ENCODE measurements at places on chromosomes 7 and 10.

- no peak for DNase-seq
Measured at GRCh38 chr7:121163699-121164098, 165.1 kb upstream of the WNT16 start.

DNA sequence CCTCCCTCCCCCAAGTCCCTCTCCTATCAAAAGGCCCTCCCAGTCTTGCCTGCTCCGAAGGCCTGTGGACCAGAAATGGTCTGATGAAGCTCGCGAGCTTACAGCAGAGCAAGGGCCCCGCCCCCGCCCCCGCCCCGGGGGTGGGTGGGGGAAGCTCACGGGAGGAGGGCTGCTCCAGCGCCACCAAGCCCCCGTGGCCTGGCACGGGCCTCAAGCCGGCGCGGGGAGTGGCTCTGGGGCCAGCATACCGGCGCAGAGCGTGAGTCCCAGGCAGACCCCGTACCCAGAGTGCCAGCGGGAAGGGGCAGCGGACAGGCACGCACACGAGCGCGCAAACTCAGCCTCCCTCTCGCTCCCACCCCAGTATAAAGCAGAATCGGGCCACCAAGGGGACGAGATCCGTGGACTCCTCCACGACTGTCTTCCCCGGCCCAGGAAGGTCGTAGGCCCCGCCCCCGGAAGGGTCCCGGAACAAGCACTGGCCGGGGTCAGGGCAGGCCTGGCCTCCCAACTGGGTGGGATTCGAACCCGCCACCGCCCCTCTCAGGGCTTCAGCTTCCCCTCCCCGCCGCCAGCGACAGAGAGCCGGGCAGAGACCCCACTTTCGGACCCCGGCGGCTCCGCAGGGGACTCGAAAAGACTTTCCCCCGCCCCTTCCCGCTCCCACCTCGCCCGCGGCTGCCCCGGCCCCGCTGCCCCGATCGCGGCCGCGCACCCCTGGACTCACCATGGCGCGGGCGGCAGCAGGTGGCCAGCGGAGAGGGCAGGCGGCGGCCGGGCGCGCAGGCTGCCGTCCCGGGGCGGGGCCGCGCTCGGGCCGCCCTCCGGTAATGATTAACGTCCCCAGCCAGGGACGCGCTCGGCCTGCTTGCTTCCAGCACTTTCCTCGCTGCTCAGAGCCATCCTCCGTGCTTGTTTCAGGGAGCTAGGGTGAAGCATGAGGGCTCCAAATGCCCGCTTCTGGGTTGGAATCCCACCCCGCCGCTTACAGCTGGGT lies at the start of gene PCBD1:
TSS of gene PCBD1 (minus strand) at position 762 of the 997 bp plus-strand sequence. CDS start at position 730, 32 bp downstream.
- peak; percentile 81 for DNase-seq

- no peak for DNase-seq
Measured at GRCh38 chr7:79078273-79078672, 375.2 kb downstream of the MAGI2 start.

DNA sequence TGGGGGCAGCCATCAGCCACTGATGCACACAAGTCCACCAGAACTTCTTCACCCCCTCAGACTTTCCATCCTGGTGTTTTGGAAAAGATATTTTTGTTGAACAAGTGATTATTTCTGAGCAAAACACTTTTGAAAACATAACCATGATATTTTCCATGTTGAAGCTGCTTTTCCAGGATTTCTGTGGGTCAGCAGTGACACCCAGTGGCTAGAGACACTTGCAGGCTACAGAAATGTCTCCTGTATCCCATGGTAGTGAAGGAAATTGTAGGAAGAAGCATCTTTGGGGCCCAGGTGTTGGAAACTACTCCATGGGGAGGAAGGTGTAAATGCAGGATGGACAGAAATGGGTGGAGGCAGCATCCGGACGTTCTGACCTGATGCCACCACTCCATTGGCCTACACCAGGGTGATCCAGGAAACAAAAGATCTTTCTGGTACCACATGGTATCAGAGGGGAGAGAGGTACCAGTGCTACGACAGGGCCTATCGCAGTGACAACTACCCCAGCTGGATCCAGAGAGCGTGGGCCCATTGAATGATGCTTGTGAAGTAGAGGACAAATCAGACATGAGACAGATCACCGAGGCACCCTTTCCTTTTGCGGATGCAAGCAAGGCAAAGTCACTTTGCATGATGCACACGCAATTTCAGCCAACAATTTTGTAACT lies 111.7 kb upstream of the COBL start:
- no peak for DNase-seq

DNA sequence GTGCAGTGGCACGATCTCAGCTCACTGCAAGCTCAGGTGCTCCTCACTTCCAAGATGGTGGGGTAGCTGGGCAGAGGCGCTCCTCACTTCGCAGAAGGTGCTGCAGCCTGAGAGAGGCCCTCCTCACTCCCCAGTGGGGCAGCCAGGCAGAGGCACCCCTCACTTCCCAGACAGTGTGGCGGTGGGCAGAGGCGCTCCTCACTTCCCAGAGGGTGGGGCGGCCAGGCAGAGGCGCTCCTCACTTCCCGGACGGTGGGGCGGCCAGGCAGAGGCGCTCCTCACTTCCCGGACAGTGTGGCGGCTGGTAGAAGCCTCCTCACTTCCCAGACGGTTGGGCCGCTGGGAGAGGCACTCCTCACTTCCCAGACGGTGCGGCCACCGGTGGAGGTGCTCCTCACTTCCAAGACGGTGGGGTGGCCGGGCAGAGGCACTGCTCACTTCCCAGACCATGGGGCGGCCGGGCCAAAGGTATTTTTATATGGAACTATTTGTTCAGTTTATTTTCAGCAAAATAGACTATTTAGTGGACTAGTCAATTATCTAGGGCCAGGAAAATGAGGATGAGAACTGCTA lies 57.7 kb upstream of the PPP1R9A start:
- no peak for DNase-seq

DNA sequence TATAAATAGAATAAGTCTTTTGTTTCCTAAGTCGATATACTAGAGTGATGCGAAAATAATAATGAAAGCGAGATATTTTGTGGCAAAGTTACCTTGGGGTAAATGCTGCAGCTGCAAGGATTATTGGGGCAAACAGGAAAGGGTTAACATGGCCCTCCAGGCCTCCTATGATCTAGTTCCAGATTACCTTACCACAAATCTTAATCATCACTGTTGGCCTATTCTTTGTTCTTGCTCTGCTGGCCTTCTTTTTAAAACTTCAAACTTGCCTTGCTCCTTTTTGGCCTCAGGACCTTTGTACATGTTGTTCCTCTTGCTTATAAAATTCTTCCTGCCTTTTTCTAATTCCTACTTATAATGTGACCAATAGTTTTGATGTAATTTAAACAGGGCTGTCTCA lies 81.5 kb downstream of the SEMA3C start:
- no peak for DNase-seq

- DNase-seq: no peak
Measured at GRCh38 chr7:151320263-151320845, 21.3 kb upstream of the NUB1 start.

DNA sequence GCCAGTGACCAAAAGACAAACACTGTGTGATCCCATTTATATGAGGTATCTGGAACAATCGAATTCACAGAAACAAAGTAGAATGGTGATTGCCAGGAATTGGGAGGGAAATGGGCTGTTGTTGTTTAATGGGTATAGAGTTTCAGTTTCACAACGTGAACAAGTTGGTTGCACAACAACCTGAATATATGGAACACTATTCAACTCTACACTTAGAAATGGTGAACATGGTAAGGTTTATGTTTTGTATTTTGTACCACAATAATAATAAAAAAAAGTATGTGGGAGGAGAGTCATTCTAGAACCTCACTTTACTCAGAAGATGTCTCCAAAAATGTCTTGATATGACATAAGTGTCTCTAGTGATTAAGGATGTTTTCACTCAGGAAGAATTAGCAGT lies 85.2 kb upstream of the SGCE start:
- no peak for DNase-seq

- no peak for DNase-seq
Measured at GRCh38 chr7:128105228-128106022, 74.2 kb upstream of the LRRC4 start.

DNA sequence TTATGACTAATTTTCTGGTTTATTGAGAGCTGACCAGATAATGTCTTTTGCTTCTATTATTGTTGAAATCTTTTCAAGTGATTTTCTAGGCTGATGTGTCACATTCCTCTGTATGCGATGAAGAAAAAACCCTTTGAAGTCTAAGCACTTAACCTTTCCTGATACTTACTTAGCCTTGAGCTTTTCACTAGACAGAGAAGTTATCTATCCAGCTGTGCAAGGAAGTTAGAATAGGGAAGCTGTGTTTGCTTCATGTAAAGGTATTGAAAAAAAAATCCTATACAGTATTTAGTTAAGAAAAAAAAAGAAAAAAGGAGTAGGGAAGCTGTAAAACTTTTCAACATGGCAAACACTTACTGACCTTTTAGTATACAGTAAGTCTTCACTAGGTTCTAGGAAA lies 117.6 kb upstream of the DNAJB12 start:
- DNase-seq: no peak

DNA sequence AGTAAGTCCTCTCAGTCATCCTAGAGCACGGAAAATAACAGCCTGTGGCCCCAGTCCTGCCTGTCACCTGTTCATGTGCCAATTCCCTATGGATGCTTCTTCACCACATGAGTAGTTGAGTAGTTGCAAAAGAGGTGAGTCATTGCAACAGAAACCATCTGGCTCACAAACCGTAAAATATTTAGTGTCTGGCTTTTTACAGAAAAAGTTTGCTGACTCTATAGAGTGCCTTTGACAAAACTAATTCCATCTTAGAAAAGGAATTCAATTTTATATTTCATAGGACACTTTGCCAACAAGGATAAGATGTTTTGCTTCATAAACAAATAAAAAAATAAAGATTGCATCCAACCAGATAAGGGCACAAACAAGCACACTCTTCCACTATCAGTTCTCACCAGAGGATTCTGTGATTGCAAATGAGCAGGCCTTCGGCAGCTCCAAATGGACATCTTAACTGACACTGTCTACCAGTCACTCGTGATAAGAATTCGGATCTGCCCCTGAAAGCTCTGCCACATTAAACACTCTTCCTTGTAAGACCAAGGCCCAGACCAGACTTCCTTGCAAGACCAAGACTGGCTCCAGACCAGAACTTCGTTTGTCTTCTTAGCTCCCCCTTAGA lies 242.7 kb upstream of the SEMA3C start:
- no peak for DNase-seq

DNA sequence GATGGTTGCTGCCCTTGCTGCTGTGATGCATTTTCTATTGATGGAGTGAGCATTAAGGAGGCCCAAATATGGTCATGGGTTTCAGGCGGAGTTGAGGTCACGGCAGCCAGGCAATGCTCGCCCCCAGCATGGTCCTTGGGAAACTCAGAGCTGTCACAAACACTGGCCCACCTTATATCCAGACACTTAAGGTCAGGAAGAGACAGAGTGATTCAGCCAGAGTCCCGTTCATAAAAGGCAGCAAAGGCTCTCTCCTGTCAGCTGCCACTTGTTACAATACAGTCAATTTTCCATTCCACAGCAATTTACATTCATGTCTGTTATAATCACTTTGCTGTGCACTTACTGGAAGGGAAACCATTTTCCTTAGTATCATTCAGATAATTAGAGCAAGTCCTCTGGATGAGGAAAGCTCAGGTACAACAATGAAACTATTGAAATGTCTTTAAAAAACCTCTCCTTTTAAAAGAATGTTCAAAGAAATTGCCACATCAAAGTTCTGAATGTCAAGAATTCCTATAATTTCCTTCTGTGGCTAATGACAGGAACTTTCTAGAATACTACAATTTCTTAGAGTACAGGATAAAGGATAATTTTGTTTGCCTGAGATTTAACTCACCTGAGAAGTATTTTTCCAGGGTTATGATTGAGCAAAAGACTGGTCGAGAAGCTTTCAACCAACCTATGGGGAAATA lies 14.8 kb upstream of the ANKRD1 start:
- DNase-seq: no peak

DNA sequence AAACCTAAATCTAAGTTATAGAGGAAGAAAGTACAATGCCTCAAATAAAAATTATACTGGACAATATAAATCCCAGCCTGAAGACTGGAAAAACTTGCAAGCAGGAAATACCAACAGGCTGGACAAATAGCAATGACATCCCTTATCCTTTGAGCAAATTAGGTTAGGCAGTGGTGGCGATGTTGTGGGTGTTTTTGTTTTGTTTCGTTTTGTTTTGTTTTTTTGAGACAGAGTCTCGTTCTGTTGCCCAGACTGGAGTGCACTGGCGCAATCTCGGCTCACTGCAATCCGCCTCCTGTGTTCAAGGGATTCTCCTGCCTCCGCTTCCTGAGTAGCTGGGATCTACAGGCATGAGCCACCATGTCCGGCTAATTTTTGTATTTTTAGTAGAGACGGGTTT lies 57.3 kb upstream of the TES start:
- no peak for DNase-seq

DNA sequence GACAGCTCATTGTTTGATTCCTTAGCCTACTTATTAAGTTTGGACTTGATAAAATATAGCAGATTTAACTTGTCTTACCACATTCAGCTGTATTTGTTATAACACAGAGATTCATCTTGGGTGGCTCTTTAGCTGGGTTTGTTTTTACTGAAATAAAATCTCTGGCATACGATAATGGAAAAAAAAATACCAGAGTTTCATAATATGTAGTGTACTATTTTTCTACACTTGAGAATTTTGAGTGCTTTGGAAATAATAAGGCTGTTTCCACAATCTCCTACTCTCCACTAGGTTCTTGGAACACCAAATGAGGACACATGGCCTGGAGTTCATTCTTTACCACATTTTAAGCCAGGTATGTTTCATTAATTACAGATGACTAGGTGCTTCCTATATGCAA lies 218.6 kb upstream of the FZD1 start:
- DNase-seq: no peak

GRCh38 chr10:63929831-63930467 lies 408.7 kb downstream of the REEP3 start:
- DNase-seq: no peak

GRCh38 chr10:60384708-60385398 lies 4.8 kb downstream of the ANK3 start:
- no peak for DNase-seq

DNA sequence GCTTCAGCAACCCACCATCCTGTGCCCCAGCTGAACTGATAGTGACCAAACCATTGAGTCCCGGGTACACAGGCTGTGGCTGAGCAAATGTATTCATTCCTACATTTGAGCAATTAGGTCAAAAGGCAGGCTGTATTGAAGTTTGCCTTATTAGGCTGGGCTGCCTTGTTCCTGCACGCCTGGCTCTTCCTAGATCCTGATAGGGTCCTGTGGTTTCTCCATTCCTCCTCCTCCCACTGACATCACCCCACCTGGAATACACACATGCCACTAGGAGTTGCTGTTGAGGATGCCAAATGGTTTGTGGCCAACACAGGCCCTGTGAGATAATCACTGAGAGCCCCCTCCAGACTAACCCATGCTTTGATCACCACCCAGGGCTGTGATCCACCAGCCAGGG lies 66.4 kb upstream of the FGFR2 start:
- no peak for DNase-seq

DNA sequence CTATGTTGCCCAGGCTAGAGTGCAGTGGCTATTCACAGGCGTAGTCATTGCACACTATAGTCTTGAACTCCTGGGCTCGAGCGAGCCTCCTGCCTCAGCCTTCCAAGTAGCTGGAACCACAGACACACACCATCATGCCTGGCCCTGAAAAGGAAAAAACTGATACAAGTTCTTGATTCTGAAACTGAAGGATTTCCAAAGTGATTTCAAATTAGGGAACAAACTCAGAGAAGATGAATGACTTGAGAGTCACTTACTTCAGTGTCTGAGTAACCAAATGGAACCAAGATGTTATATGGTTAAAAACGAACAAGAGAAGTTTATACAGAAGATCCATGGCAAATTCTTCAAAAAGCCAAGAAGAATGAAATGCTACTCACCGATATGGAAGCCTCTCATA lies 14.4 kb downstream of the CWF19L1 start:
- no peak for DNase-seq

GRCh38 chr7:110914263-110914662 lies 176.7 kb upstream of the LRRN3 start:
- DNase-seq: no peak
